ENCODE measurements at places on chromosomes 2 and 18. TPM values are rescaled to one million over a fixed set of nuclear protein-coding genes. Genes with fewer than 3 reads are reported as not detected.
A peak's percentile ranks its signal among the peaks of the same experiment; 100 is the strongest.

GRCh38 chr2:37635504-37636380 is 35.7 kb downstream of the CDC42EP3 start:
- no peak for DNase-seq

DNA sequence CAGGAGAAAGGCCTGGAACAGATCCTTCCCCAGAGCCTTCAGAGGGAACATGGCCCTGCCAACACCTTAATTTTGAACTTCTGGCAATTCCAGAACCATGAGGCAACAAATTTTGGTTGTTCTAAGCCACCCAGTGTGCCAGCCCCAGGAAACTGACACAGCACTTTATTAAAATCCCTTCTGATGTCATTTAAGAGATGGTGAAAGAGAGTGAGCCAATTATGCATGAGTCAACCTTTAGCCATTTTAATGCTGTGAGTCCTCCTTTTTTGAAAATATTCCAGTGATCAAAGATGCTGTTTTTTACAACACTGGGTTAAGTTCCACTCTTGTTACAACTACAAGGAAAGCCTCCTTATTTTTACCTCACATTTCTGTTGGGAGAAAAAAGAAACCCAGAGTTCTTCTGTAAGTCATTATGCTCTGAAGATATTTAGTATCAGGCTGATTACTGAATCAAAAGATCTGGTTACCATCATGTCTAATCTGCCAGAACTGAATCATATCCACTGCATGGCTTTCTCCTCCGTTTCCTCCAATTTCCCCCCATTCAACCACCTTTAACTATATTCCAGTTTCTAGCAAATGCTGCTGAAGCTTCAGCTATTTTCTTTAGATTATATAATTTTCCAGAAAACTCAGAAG is 235.4 kb downstream of the TXNL1 start:
- no peak for DNase-seq

DNA sequence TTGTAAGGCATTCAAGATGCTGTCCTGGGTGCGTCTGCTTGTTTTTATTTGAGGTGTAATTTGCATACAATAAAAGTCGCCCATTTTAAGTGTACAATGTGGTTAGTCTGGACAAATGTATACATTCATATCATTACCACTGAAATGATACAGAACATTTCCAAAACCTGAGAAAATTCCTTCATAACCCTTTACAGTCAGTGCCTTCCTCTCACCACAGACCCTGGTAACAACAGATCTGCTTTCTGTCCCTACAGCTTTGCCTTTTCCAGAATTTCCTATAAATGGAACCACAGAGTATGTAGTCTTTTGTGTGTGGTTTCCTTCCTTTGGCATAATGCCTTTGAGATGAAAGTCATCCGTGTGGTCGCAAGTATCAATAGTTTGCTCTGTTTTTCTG is 45.8 kb upstream of the NFU1 start:
- no peak for DNase-seq

- no peak for DNase-seq
Observed at GRCh38 chr2:24986372-24986771, 14.6 kb upstream of the DNAJC27 start.

The SCYGR6 gene
- total RNA-seq = not detected

GRCh38 chr2:55309446-55309845 is 40.4 kb upstream of the MTIF2 start:
- no peak for DNase-seq

DNA sequence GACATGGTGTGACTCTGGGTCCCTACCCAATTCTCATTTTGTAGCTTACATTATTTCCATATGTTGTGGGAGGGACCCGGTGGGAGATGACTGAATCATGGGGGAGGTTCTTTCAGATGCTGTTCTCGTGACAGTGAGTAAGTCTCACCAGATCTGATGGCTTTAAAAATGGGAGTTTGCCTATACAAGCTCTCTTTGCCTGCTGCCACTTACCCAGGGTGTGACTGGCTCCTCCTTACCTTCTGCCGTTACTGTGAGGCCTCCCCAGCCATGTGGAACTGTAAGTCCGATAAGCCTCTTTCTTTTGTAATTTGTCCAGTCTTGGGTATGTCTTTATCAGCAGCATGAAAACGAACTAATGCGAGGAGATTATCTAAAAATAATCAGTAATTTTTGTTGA is 1683.2 kb upstream of the SLC39A10 start:
- no peak for DNase-seq

- no peak for DNase-seq
Observed at GRCh38 chr18:77052297-77052982, 80.1 kb downstream of the MBP start.

DNA sequence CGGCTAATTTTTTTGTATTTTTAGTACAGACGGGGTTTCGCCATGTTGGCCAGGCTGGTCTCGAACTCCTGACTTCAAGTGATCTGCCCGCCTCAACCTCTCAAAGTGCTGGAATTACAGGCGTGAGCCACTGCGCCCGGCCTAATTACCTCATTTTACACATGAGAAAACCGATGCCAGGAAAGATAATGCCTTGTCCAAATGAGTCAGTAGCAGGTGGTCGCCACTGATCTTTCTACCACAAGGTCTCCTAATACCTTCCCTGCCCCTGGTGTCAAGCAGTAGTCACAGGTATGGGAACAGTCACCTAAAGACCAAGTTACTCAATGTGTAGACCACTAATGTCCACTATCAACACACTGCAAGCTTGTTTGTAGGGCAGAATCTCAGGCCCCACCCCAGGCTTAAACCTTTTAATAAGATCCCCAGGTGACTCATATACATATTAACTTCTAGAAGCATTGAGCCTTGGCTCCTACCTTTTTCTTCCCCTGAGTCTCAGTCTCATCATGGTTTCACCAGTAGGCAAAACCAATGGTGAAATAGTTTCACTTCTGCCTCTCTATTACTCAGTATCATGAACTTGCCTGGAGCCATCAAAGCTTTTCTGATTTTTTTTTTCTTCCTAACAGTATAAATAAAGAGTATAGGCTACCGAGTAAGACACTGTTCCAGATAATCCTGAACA is 6.9 kb upstream of the EPB41L5 start:
- no peak for DNase-seq

DNA sequence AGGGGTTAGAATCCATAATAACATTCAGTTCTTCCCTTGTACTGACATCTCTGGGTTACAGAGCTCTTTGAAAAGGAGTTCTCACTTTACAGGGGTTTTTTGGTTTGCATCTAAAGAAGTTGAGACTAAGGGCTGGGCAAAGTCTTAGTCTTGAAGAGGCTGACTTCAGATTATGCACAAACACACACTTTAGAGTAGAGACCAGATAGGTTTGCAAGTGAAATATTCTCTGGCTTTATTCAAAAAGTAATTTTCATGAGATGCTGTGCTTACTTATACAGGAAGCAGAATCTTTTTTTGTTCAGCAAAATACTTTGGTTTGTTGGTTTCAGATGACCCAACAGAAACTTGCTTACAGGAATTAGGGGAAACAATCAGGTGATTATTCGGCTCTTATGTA is 410.9 kb upstream of the LRRTM1 start:
- DNase-seq = no peak

DNA sequence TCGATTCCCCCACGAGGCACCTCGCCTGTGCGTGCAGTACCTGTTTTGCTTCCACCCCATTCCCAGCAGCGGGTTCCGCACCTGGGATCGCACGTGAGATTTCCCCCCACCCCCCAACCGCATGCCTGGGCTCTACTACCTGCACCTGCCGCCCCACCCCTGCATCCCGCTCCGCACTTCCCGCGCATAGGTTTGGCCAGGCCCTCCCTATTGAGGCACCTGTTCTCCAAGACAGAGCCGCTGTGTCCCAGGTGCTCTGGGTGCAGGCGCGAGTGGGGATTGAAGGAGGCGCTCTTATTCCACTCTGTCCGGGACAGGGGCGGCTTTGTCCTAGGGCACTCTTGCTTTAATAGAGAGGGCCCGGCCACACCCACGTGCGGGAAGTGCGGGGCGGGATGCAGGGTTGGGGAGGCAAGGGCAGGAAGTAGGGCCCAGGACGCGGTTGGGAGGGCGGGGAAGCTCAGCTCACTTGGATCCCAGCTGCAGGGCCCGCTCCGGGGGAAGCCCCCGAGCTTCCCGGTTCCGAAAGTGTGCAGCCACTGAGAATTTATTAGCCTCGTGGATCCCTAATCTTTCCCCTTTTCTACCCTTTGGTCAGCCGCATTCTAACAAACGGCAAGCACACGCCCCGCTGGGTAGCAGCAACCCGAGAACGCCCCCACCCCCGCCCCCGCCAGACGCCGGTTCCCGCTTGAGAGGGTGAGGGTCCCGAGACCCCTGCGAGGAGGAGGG is 670 bp upstream of the MOCOS start:
- no peak for DNase-seq

The KCNJ3 gene
- 13.9 TPM for total RNA-seq

- no peak for DNase-seq
Observed at GRCh38 chr2:217922101-217923006, 80.4 kb downstream of the TNS1 start.

GRCh38 chr2:1068822-1069221 is 118.2 kb downstream of the SNTG2 start:
- no peak for DNase-seq

The SPDYA gene
- total RNA-seq = 0.82 TPM

GRCh38 chr2:88739985-88740600 is 48.6 kb downstream of the RPIA start:
- peak; percentile 56 for DNase-seq

The SMC6 gene
- 35.5 TPM for total RNA-seq

The ERBB4 gene
- total RNA-seq = 75.0 TPM

DNA sequence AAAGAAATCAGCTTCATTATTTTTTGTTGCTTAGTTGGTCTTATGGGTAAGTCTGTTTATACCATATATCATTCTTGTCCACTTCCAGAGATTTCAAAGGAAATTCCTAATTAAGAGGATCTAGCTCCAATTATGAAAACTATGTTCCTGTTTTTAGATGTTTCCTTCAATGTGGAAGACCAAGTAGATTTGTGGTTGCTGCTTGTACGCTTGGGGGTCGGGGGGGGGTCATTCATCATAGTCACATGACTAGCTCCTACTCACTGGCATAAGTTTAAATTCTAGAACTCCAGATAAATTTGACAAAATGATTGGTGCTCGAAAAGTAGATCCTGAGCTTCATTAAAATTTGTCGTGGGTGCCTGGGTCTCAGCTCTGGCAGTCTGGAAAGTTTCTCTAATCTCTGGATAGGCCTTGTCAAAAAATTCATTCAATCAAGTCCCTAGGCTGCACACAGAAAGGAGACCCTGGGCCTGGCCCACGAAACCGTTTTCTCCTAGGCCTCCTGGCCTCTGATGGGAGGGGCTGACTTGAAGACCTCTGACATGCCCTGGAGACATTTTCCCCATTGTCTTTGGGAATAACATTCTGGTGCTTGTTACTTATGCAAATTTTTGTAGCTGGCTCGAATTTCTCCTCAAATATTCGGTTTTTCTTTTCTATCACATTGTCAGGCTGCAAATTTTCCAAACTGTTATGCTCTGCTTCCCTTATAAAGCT is 62.5 kb downstream of the MEP1B start:
- no peak for DNase-seq

- DNase-seq = no peak
Observed at GRCh38 chr18:13280070-13280795, 61.7 kb downstream of the LDLRAD4 start.

DNA sequence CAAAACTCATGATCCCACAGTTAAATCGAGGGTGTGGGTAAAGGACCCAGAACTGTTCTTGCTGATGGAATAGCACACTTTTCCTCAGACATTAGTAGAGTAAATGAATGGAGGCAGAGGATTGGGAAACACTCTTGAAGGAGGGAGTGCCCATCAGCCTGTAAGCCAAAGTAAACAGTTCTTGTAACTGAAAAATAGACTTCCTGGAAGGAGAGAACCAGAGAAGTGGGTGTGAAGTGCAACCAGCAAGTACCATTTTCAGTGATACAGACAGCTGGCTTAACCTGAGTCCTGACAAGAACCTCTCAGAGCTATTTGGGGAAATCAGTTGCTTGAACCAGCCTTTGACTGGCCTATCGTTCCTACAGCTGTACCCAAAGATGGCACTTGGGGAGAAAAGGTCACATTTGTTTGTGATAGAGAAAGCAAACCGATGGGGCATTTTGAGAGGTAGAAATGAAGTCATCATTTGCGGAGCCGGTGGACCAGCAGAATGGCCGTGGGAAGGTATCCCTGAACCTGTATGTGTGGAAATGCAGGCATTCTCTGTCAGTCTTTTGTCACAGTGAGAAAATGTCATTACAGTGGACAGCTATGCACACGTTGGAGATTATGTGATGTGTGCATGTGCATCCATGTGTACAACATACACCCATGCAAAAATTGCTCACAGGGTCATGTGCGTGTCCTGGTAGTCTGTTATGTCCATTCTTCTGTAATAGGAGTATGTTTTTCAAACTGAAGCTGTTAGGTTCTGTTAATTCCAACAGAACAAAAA is 17.8 kb downstream of the CRIM1 start:
- DNase-seq = no peak

DNA sequence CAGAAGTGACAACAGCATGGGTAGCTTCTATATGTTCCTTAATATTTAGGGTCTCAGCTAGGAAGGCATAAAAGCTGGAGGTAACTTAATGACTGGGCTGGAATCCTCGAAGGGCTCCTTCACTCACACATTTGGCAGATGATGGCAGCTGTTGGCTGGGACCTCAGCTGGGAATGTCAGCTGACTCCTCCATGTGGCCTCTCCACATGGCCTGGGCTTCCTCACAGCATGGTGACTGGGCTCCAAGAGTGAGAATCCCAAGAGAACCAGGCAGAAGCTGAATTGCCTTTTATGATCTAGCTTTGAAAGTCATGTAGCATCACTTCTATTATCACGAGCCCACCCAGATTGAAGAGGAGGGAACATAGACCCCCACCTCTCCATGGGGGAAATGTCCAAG is 54.9 kb downstream of the TET3 start:
- DNase-seq = no peak

GRCh38 chr2:56613920-56614319 is 430.1 kb downstream of the CCDC85A start:
- DNase-seq = no peak

The UGT1A8 gene
- total RNA-seq = not detected

DNA sequence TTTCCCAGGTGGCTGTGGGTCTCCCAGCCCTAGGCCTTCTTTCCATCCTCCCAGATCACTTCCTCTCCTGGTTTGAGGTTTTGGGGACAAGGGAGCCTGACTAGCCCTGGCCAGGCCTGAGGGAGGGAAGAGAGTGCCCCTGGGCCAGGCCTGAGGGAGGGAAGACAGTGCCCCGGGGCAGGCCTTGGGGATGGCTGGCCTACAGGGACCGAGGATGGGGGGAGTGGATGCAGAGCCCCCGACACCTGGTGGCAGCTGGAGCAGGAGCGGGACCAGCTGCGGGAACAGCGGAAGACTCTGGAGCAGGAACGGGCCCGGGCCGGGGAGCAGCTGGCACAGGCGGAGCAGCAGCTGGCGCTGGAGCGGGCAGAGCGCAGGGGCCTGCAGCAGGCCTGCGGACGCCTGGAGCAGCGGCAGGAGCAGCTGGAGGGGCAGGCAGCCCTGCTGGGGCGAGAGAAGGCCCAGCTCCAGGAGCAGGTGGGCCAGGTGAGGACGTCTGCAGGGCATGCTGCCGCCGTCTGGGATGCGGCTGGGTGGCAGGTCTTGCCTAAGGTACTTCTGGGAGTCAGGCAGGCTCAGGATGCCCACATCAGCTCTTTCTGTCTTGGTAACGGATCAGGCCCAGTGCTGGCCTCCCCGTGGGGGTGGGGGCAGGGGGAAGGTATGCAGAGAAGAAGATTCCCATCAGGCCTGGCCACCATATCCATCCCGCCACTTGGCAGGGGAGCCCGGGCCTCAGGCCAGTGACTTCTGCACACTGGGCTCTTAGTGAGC is 29.2 kb downstream of the CROCC2 start:
- DNase-seq = no peak
